Breast epithelium (tissue), 4 donors: ENCODE measurements at places on chromosomes 13 and 19.

- DNase-seq, result no peak
Observed at GRCh38 chr19:18063463-18063862, 23.3 kb downstream of the IL12RB1 start.

GRCh38 chr13:24618011-24618955 is 61.9 kb upstream of the ATP12A start:
- no peak for DNase-seq

GRCh38 chr13:102402290-102402689 is 442 bp upstream of the FGF14 start:
- DNase-seq, result no peak

DNA sequence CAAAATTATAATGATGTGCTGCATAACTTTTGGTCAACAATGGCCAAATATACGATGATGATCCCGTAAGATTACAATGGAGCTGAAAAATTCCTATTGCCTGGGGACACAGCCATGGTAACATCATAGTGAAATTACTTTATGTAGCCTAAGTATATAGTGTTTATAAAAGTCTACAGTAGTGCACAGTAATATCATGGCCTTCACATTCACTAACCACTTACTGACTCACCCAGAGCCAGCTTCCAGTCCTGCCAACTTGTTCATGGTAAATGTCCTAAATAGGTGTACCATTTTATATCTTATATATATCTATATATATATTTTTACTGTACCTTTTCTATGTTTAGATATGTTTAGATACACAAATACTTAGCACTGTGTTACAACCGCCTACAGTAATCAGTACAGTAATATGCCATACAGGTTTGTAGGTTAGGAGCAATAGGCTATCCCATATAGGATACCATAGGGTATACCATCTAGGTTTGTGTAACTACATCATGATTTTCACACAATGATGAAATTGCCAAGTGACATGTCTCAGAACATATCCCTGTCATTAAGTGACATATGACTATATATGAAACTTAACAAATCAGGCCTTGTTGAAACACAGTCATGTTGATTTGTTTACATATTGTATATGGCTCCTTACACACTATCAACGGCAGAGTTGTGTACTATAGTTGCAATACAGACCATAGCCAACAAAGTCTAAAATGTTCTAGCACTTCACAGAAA is 23.7 kb downstream of the DIS3 start:
- no peak for DNase-seq

GRCh38 chr13:44300895-44301638 is 72.6 kb upstream of the SERP2 start:
- DNase-seq, result peak; percentile 60

GRCh38 chr19:5128251-5128935 is 159.5 kb downstream of the KDM4B start:
- no peak for DNase-seq

GRCh38 chr19:39917561-39918182 is 16.8 kb downstream of the FCGBP start:
- DNase-seq, result no peak

- DNase-seq, result no peak
Observed at GRCh38 chr19:6752256-6753177, 13.0 kb downstream of the TRIP10 start.

DNA sequence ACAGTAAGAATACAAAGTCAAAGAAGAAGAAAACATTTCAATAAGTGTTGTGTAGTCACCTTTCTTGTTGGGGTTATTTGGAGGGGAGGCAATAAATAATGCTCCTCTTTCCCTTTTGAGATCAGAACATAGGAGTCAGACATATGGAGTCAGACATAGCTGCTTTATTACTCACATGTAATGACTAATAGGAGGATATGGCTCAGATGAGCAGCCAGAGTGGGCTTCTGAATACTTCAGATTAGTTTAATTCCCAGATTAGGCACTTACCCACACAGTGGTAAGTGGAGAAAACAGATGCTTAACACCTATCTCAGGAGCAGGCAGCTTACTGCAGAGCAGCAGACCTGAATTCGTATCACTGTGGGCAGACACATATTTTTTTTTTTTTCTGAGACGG is 31.7 kb upstream of the C1QTNF9B start:
- DNase-seq, result no peak
